Activated CD4-positive, alpha-beta T cell treated with anti-CD3 and anti-CD28 coated beads for 24 hours (primary cell): ENCODE measurements at places on chromosomes 7 and 10.

DNA sequence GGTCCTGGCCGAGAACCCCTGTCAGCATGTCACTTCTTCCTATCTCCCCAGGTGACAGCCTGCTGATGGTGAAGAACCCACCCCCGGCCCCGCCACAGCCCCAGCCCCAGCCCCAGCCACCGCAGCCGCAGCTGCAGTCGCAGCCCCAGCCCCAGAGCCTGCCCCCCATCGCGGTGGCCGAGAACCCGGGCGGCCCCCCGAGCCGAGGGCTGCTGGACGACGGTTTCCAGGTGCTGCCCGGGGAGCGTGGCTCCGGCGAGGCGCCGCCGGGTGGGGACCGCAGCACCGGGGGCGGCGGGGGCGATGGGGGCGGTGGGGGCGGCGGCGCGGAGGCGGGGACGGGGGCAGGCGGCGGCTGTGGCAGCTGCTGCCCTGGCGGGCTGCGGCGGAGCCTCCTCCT lies 15.7 kb upstream of the ZNF212 start:
- DNase-seq = no peak

GRCh38 chr7:130733931-130734814 lies at the start of gene KLF14:
Gene KLF14 (minus strand): TSS chr7:130734207. CDS start chr7:130734033, 174 bp downstream.
- no peak for DNase-seq

GRCh38 chr7:150377635-150378034 lies 1.5 kb upstream of the ZNF775 start:
- DNase-seq = no peak

DNA sequence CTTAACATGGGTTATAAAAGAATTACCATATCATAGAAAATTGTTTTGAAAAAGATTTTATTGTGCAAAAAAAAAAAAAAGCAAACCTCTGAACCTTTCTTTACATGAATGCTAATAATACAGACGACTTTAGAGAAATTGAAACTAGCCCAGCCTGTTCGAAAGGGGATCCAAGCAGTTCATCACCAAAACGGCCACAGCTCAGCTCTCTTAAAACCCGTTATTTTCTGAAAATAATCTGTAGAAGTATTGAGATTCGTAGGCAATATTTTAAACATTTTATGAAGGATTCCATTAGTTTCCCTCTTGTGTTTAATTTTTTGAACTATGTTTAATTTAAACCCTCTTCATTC lies 9.9 kb upstream of the GSAP start:
- no peak for DNase-seq

GRCh38 chr10:44856696-44857095 lies 54.4 kb upstream of the TMEM72 start:
- no peak for DNase-seq

DNA sequence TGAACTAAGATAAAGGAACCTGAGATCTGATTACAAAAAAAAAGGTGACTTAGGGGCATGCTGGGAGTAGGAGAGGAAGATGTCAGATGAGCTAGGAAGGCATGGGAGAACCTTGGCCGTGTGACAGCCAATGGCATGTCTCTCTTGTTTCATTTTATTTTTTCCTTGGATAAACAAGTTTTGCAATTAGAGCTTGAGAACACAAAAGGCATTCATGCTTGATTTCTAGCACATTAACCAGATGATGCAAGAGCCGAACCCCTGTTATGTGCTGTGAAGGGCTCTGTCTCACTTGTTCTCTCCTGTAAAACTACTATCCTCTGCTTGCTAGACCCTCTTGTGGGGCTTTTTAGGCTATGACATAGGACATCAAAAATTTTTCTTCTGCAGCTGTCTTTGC lies 134.3 kb upstream of the ASAH2 start:
- DNase-seq = no peak

DNA sequence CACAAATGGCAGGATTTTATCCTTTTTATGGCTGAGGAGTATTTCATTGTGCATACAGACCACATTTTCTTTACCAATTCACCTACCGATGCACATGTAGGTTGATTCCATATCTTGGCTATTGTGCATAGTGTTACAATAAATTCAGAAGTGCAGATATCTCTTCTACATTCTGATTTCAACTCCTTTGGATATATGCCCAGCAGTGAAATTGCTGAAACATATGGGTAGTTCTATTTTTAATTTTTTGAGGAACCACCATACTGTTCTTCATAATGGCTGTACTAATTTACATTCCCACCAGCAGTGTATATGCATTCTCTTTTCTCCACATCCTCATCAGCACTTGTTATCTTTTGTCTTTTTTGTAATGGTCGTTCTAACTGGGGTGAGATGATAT lies 1290.3 kb downstream of the XPNPEP1 start:
- no peak for DNase-seq
